IPS DF 19.7 (cell line): ENCODE measurements at places on chromosomes 16 and 17.
A peak's percentile ranks its signal among the peaks of the same experiment; 100 is the strongest.

DNA sequence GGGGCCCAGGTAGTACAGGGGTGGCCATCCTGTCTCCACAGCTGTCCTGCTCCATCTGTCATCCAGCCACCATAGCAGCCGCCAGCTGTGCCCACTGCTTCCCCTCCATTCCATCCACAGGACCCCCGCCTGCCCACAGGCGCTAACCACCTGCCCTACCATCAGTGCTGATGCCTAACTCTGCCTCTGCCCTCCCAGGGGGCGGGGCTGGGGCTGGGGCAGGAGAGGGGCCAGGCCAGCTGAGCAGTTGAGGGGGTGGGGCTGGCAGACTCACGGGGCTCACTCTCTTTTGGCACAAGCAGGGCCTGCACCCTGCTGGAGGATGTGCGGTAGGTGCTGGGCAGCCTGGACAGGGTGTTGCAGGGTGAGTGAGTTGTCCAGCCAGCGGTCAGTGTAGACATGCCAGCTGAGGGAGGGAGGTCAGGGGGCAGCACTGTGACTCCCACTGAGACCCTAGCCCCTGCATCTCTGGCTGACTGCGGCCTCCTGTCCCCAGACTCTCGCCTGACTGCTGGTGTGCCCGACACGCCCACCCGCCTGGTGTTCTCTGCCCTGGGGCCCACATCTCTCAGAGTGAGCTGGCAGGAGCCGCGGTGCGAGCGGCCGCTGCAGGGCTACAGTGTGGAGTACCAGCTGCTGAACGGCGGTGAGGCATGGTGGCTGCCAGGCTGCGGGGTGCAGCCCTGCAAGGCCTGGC is 9.6 kb downstream of the GALK1 start:
- DNase-seq = no peak

DNA sequence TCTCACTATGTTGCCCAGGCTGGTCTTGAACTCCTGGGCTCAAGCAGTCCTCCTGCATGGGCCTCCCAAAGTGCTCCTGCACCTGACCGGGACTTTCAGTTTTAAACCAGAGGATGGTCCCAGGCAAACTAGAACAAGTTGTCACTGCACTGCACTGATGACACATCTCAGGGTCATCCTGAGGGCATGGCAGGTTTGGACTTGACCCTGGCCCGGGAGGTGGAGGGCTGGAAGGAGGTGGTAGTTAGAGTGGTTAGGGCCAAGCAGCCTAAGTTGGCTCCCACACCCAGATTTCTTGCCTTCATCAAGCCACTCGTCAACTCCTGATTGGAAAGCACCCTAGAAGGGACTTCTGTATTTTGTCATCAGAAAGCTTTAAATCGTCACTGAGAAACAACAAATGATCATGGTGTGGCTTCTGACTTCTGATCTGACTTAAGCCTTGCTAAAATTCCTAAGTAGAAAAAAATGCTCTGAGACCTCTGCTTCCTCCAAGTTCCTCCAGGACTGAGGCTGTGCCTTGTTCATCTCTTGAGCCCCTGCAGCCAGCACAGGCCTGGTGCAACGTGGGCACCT is 43.5 kb downstream of the EMP2 start:
- no peak for DNase-seq

GRCh38 chr16:3075523-3075915 is 10.1 kb downstream of the IL32 start:
- no peak for DNase-seq

DNA sequence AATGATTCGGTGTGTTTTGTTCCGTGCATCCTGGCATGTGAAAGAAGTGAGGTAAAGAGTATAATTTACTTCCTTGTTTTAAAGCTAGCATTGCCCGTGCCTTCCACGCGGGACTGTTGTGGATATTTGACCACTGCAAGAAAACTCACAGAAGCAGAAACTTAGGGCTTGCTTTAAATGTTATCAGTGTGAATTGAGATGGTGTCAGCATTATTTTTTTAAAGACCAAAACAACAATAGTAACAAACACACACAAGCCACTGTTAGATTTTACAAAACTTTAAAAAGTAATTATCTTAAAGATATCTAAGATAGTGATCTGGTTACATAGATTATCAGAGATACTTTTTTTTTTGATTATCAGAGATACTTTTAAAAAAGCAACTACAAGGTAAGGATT is 47.4 kb downstream of the WWOX start:
- no peak for DNase-seq

DNA sequence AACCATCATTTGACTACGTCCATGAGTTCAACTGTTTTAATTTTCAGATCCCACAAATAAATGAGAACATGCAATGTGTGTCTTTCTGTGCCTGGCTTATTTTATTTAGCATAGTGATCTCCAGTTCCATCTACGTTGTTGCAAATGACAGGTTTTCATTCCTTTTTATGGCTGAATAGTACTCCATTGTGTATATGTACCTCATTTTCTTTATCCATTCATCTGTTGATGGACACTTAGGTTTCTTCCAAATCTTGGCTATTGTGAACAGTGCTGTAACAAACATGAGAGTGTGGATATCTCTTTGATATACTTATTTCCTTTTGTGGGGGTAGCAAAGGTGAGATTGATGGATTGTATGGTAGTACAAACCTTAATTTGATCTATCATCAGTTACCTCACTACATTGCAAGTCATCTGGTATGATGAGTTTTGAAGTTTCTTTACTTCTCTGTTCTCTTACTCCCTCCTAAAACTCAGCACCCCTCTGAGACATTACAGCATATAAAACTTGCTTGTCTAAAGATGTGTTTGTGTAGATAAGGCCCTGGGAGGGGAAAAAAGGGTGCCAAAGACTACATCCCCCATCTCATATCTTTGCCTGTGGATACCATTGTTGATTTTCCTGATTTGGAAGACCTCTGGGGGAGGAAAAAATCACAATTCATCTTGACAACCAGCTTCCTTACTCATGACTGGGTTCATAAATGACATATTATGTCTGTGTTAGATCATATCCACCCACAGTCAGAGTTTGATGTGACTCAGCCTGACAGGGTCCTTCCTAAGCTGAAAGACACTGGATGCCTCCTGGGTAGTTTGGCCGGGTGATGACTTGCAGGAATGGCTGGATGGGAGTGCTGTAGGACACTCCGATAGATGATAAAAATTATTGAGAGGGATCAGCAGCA is 47.6 kb downstream of the ABCA9 start:
- DNase-seq = no peak

DNA sequence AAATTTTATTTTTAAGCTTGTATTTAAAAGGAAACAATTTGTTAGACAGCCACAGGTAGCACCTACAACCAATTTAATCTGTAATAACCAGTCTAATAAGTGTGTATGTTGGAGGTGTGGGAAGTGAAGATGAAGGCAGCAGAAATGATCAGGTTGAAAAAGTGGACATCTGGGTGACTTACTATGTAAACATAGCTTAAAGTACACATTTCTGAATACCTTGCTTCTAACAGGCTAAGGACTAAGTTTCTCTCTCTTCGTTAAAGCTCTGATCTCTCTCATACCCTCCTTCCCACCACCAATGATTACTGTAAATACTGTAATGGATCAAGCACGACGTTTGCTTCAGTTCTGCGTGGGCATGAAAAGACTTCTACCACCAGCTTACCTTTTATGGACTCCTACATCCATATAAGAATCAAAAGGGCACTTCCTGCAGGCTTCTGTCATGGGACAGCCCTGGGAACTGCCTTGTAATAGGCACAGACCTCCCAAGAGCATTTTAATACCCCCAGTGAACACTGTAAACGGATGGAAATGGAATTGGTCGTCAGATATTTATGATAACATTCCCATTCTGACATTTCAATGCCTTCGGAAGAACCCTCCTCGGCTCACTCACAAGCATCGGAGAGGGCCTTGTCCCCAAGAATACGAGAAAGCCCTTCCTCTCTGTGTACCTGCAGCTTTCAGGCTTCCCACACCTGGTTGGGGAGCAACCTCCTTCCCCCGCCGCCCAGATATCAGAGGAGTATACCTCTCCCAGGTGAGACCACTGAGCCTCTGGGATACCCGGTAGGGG is 700 bp downstream of the CCDC43 start:
- no peak for DNase-seq

DNA sequence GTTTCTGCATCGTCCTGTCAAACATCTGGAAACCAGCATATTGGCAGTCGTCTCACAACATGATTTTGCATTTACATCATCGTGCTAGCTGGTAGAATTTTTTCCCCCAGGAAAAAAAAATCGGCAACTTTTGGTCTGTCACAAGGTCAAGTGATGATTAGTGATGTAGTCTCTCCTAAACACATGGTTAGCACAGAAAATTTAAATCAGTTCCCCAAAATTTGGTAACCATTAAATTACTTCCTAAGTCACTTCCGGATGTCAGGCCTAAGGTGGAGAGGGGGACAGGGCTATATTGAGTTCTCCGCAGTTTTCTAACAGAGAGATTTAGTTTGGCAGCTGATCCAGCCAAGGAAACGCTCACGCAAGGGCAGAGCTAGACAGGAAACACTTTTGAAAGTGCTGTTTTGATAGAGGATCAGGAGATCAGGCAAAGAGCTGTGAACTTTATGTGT is 271.0 kb upstream of the TBX2 start:
- no peak for DNase-seq

GRCh38 chr16:85486256-85486915 is 126.7 kb upstream of the GSE1 start:
- no peak for DNase-seq

DNA sequence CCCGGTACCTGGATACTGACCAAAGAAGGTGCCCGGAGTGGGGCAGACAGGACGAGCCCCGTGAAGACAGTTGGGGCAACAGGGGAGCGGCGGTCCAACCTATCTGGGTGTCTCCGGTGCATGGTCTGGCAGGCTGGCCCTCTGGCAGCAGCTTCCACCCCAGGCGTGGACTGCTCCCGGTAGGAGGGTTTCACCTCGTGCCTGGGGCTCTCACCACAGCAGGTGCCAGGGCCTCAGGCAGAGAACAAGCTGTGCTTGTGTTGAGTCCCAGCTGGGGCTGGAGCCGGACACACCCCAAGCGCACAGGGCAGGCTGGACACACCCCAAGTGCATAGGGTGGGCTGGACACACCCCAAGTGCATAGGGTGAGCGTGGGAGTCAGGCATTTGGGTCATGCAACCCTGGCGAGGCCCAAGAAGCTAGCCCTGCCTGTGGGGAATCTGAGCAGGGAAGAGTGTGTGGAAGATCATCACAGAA is 1.5 kb upstream of the FBXL16 start:
- no peak for DNase-seq

DNA sequence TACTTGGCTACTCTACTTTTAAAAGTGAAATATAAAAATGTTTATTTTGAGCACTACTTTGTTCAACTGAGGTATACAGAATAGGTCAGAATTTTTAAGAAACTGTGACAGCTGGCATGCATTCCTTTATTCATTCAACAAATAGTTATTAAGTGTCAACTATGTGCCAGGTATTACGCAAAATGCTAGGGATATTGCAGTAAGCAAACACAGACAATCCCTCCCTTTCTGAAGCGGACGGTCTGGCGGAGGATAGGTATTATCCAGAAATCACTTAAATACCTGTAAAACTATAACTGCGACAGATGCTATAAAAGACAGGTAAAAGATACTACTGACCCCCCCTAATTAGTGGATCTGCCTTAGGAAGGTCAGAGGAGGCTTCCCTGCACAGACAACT is 26.1 kb downstream of the METTL16 start:
- DNase-seq = no peak

GRCh38 chr17:41118721-41119120 is 548 bp upstream of the KRTAP4-11 start:
- no peak for DNase-seq

- DNase-seq = no peak
These were observed 11.4 kb downstream of the SLFN5 start for GRCh38 chr17:35254107-35254773.

DNA sequence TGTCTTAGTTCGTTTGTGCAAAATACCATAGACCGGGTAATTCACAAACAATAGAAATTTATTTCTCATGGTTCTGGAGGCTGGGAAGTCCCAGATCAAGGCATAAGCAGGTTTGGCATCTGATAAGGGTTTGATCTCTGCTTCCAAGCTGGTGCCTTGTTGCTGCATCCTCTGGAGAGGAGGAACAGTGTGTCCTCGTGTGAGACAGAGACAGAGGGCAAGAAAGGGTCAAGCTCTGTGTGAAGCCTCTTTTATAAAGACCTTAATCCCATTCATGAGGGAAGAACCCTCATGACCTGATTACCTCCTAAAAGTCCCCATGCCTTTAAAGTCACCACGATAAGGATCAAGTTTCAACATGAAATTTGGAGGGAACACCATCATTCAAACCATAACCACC is 55.8 kb upstream of the TANC2 start:
- DNase-seq = no peak

DNA sequence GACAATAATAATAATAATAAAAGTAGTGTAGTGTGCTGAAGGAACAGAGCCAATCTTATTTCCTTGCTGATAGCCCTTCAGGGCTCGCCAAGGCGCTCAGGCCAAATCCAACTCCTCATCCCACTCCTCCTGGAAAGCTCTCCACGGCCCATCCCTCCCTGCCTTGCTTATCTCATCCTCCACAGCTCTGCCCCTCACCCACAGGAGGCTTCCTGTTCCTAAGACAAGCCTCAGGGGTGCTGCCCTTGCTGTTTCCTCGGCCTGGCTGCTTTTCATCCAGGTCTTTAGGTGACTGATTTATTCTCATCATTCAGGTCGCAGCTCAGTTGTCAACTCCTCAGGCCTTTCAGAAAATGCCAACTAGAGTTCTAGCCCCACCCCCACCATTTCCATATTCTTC is 11.2 kb downstream of the GTF3C1 start:
- no peak for DNase-seq

DNA sequence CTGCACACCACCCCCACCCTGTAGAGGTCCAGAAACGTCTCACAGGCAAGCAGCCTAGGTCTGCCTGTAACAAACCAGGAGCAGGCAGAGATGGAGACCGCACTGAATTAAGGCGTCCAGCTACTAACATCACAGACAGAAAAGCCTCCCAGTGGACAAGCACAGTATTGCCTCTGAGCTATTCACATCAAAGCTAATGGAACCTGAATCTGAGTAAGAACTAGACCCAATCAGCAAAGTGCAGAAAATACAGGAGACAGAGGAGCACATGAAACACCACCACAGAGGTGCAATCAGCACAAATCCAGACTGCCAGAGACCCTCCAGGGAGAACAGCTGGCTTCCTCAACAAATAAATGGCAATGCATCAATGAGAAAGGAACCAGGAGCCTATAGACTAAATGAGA is 22.2 kb upstream of the PEMT start:
- DNase-seq = peak; percentile 84

DNA sequence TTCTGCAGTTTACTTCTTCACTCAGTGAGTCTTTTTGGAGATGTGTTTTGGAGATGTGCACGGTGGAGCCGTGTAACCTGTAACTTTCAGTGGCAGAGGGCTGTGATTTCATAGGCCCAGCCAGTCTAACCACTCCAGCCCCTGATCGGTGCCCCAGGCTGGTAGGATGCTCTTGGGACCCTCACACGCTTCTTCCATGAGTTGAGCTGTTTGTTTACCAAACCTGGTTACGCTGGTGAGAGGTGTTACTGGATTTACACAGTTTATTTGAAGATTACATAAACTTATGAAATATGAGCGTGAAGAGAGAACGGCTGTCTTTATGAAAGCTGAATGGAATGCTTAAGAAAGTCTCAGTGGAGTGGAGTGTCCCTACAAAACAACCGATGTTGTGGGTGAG is 96.7 kb downstream of the CMIP start:
- DNase-seq = no peak

GRCh38 chr17:58358408-58359172 is 6.6 kb upstream of the SUPT4H1 start:
- no peak for DNase-seq

GRCh38 chr16:84881702-84882521 is 62.1 kb downstream of the CRISPLD2 start:
- DNase-seq = no peak

- peak; percentile 95 for DNase-seq
These were observed 797 bp downstream of the PRCD start for GRCh38 chr17:76540381-76541300.

GRCh38 chr16:74700116-74700437 is 585 bp downstream of the MLKL start:
- no peak for DNase-seq
